ENCODE measurements at places on chromosomes 5 and 9. TPM values are rescaled to one million over a fixed set of nuclear protein-coding genes. Genes with fewer than 3 reads are reported as not detected.

GRCh38 chr9:95197692-95198271, 119.7 kb downstream of the FANCC start:
- H3K36me3 ChIP-seq = no peaks in the 10 kb centered on the region
- no peak for DNase-seq
- H3K27ac ChIP-seq = no peak overlapping the region
- no peaks in the 10 kb centered on the region for H3K27me3 ChIP-seq
- no peak overlapping the region for H3K4me3 ChIP-seq

GRCh38 chr9:89145097-89145496, 33.5 kb downstream of the SHC3 start:
- no peaks in the 10 kb centered on the region for H3K27me3 ChIP-seq
- no peak overlapping the region for H3K4me3 ChIP-seq
- peaks cover 5% of the 10 kb centered on the region for H3K4me1 ChIP-seq

- no peaks in the 10 kb centered on the region for H3K36me3 ChIP-seq
- no peak overlapping the region for H3K4me3 ChIP-seq
- H3K27ac ChIP-seq = no peak overlapping the region
- DNase-seq = no peak
- H3K4me1 ChIP-seq = no peaks in the 10 kb centered on the region
- H3K27me3 ChIP-seq = peaks cover 3% of the 10 kb centered on the region
These were observed 74.8 kb downstream of the MACIR start for GRCh38 chr5:103333376-103333775.

- no peak for DNase-seq
- H3K4me1 ChIP-seq = peaks cover 23% of the 10 kb centered on the region
- H3K4me3 ChIP-seq = peak overlapping the region; percentile 59
- peak overlapping the region; percentile 50 for H3K27ac ChIP-seq
These were observed 188.3 kb upstream of the MEF2C start for GRCh38 chr5:89071101-89071940.

Gene NFX1
- total RNA-seq = 57.2 TPM

Gene NEUROG1
- not detected for total RNA-seq

Gene C7
- total RNA-seq = not detected
